ENCODE measurements at places on chromosomes 11 and 22.

GRCh38 chr11:18618342-18619025 lies 15.7 kb downstream of the SPTY2D1 start:
- DNase-seq: peak; percentile 90

DNA sequence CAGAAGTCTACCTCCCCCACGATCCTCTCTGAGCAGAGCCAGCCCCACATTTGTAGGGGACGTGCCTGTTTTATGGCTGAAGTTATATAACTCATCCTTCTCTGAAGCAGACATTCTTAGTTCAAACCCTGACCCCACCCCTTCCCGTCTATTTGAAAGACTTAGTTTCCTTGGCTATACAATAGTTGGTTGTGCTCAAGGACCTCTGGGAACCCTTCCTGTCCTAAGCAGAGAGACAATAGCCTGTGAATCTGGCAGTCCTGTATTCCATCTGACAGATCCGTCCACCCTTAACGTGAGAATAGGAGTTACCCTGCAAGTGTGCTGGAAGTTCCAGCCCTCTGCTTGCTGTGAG lies 75.2 kb downstream of the MN1 start:
- no peak for DNase-seq

DNA sequence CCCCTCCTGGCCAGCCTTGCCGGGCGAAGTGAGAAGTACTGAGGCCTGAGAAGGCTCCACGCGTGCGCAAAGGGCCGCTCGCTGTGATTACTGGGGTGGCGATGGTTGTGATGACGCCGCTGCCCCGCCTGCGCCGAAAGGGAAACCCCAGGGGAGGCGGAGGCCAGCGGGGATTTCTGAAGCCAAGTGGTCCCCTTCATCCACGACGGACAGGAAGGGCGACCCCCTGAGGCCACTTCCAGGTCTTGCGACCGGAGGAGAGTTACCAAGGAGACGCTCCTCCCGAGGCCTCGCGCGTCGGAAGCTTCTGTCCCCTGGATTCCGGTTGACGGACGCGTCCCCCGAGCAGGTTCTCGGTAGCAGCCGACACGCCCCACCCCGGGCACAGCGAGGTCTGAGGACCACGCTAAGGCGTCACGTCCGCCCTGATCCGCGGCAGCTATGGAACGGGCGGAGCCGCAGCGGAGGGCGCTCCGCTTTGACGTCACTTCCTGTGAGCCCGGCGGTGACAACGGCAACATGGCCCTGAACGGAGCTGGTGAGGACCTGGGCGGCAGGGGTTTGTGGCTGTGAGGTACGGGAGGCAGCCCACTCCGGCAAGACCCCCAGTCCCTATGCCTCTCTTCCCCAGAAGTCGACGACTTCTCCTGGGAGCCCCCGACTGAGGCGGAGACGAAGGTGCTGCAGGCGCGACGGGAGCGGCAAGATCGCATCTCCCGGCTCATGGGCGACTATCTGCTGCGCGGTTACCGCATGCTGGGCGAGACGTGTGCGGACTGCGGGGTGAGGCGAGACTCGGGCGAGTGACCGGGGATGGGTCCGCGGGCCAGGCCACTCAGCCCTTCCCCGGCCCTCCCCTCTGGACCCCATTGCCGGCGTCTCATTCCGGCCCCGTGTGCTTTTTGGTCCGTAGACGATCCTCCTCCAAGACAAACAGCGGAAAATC lies at the start of gene ZNRD2:
ZNRD2 (plus strand) TSS at position 505 of the 946 bp plus-strand sequence; CDS start at position 520, 15 bp downstream.
- peak; percentile 98 for DNase-seq

GRCh38 chr11:75262436-75262835 lies 21.9 kb downstream of the TPBGL start:
- DNase-seq: no peak

DNA sequence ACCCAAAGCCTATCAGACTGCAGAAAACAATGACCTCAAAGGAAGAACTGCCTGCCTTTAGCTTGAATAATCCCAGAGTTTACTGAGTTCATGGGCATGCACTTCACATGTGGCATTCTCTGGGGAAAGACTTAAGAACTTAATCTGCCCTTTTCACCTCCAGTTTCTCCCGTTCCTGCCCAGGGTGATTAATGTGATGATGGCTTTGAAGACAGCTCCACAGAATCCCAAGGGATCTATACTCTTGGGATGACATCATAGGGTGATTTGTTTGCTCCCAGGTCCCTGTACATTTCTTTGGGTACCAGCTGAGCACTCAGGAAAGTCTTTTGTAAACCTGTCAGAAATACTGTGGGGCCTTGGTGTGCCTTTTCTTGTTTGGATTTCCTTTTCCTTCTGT lies 14.0 kb downstream of the FJX1 start:
- peak; percentile 63 for DNase-seq

DNA sequence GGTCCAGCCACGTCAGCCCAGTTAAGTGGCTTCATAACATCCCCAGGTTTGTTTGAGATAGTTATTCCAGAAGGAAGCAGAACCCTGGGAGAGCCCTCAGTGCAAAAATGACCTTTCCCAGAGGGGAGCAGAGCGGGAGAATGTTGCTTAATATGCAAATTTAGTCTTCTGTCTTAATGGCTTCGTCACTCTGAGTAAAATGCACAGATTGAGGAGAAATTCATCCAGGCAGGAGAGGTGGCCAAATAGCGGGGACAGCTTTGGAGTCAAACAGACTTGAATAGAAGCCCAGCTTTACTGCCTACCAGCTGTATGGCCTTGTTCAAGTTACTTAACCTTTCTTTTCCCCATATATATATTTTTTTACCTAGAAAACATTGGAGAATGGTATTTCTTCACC lies 12.3 kb upstream of the NRGN start:
- no peak for DNase-seq

DNA sequence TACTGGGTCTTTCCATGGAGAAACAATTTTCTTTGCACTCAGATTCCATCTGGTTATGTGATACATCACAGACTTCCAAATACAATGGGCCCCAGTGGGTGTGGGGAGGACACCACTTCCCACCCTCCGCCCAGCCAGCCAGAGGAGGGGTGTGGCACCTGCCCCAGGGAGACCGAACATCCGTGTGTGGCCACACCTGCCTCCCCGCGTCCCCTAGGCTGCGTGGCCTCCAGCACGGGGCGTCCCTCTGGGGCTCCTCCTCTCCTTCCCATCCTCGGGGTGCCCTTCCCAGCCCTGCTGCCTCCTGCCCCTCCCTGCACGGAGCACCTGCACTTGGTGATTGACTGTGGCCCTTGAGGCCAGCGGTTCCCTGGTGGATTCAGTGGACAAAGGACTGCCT lies 49.1 kb downstream of the CERK start:
- no peak for DNase-seq

- DNase-seq: peak; percentile 6
These were observed 29.5 kb upstream of the TESMIN start for GRCh38 chr11:68780829-68781228.

DNA sequence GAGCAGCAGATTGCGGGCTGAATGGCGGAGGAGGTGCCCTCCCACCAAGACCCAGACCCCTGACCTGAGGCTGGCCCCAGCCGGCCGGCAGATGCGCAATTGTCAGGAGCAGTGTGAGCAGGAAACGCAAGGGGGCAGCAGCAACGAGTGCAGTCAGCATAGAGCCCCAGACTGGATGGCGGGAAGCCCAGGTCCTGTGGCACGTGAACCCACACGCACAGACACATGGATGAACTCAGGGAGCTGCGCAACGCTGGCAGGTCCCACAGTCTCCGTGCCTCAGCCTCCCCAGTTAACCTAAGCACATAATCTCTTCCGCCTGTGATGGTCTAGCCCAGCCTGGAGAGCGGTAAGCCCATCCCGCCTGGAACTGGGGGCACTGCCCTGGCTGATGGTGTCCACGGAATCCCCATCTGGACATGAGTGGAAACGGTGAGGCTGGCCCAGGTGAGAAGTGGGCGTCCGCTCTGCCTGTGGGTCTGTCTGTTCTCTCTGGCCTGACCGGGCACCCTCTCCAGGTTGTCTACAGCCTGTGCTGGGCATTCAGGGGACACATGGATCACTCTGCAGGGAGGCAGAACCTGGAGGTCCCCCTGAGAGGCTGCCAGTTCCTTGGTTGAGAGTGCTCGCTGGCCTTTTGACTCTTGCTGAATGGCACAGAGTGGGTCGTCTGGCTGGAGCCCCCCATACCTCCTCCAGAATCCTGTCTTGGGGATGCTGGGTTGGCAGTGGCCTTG lies 626 bp upstream of the TBX10 start:
- DNase-seq: peak; percentile 58

DNA sequence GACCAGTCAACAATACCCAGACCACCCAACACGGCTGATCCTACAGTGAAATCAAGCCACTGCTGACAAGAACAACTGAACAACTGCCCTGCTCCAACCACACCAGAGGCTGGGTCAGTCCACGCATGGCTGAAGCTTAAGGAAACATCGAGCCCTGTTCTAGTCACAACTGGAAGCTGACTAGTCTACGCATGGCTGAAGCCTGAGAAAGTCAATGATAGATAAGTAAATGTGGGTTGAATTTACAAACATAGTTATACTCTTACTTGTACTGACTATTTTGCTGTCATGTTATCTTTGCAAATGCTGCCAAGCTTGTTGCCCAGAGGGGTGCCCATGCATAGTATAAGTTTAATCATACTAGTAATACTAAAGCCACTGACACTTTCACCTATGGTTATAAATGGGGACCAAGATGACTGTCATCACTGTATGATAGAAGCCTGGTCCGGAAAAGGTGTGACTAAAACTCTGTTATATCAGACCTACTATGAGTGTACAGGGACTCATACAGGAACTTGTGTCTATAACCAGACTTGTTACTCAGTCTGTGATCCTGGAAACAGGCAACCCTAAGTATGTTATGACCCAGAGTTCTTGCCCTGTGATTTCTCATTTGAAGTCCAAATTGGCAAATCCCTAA lies 43.4 kb upstream of the GLYAT start:
- DNase-seq: no peak

DNA sequence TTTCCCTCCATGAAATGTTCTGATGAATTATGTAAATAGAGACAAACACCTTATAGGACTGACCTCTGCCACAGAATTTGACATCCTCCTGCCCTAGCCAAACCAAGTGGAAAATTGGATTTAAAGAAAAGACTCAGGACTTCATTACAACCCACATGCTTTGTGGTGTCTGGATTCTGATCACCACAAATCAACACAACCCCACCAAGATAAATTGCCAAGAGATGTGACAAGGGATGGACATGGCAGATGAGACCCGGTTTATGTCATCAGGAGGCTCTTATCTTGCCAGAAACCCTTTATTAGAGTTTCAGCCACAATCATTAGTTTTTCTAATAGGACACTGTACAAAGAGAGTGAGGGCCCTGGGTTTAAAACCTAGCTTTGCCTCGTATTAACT lies 57.9 kb upstream of the SLC6A5 start:
- no peak for DNase-seq

- DNase-seq: no peak
These were observed 182.7 kb upstream of the MTMR2 start for GRCh38 chr11:96106645-96107044.

DNA sequence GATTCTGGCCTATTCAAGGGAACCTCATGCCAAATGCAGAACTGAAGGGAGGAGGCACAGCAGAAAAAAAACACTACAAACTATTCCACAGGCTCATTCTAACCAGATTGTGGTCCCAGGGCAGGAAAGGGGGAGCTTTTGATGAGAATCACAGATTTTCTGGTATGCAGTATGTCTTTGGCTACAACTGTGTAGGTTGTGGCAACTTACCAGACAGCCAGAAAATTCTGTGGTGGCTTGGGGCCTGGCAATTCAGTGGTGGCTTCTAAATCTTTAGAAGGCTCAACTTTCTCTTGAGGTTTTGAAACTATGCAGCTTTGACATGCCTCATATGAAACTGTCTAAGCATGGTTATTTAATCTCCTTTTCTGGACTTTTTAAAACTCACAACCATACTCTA lies 850.8 kb upstream of the CCDC90B start:
- DNase-seq: peak; percentile 12

GRCh38 chr11:28463826-28464225 lies 355.6 kb downstream of the METTL15 start:
- DNase-seq: peak; percentile 27

- peak; percentile 65 for DNase-seq
These were observed 36.1 kb downstream of the RPUSD4 start for GRCh38 chr11:126175393-126175792.

GRCh38 chr11:128603752-128604414 lies 16.5 kb upstream of the ETS1 start:
- peak; percentile 37 for DNase-seq

DNA sequence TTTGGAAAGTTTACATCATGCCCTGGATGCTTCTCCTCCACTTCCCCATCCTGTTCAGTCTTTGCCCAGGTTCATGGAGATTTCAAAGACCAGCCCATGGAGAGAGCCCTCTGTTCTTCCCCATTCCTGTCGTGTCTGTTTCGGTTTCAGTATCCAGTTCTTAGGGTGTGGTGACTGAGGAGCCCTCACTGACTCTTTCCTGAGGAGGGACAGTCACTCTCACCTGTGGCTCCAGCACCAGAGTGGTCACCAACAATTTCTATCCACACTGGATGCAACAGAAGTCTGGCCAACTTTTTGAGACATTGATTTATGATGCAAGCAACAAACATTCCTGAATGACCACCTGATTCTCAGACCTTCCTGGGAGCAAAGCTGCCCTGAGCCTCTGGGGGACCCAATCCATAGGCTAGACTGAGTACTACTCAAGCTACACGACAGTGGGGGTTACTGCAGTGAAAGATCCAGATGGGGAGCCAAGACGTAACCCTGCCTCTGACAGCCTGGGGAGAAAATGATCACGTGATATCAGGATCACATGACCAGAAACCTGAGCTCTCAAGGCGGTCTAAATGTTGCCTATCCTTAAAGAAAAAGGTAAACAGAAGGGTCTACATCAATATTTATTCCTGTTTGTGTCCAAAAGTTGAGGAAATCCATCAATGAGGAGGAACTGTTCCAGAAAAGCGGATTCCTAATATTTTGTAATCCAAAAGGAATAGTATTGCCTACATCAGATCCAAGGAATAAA lies 76.2 kb upstream of the VPREB1 start:
- peak; percentile 85 for DNase-seq

DNA sequence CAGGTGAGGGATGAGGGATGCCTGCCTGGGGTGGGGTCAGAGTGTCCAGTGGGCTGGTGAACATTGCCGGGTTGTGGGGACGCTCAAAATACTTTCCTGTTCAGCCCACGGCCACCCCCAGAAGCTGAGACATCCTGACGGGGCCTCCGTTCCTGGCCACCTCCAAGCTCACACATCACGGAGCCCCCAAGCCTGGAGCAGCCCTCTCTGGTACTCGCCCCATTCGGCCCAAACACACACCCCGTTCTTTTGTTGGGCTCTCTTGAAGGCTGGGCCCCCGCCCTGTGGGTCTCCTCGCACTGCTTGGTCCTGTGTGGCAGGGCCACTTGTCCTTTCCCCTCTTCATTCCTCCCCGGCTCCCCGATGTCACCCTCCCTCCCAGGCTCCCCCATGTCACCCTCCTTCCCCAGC lies 442.6 kb downstream of the TBC1D22A start:
- no peak for DNase-seq

- peak; percentile 67 for DNase-seq
These were observed 5.7 kb downstream of the FTH1 start for GRCh38 chr11:61961570-61962212.

- peak; percentile 97 for DNase-seq
These were observed 13.3 kb downstream of the CREB3L1 start for GRCh38 chr11:46290598-46291309.

GRCh38 chr22:36398601-36399471 lies 11.1 kb upstream of the MYH9 start:
- peak; percentile 68 for DNase-seq

All from fibroblast of the aortic adventitia (primary cell).